ENCODE measurements at places on chromosomes 4 and X.
A peak's percentile ranks its signal among the peaks of the same experiment; 100 is the strongest.

- DNase-seq, result peak; percentile 23
Observed at GRCh38 chr4:88054901-88055300, 47.5 kb downstream of the PKD2 start.

- DNase-seq, result no peak
Observed at GRCh38 chr4:170128219-170128804, 38.6 kb upstream of the AADAT start.

DNA sequence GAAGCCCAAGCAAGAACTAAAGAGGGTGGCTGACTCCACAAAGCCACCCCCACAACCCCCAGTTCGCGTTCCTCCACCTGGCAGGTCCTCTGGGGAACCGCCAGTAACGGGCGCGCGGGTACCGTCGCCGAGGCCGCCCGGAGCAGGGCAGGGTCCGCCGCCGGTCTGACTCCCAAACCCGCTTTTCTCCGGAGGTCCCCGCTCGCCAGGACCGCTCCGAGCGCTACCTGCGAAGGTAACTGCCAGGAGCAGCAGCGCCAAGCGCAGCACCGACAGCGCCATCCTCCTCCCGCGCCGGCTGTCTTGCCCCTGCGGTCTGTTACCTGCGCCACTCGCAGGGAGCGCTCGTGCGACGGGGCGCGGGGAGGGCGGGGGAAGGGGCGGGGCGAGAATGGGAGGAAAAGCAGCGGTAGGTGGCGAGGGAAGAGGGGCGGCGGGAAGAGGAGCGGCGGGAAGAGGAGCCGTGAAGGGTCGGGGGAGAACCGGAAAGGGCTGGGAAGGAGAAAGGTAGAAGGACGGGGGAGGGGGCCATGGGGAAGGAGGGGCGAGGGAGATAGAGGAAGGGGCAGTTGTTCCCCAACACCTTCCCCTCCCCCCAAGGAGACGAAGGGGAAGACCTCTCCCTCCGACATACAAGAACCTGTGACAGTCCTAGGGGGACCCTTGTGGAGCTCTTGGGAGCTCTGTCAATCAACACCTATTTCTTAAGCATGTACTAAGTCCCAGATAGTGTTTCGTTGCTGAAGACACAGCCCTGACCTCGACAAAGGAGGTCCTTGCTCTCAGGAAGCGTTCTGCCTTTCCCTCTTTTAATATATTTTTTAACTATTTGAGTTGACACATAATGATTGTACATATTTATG is at the start of gene SPINK2:
TSS of gene SPINK2 (minus strand) at position 321 of the 863 bp plus-strand sequence. CDS start at position 282, 39 bp downstream.
- DNase-seq, result peak; percentile 73

DNA sequence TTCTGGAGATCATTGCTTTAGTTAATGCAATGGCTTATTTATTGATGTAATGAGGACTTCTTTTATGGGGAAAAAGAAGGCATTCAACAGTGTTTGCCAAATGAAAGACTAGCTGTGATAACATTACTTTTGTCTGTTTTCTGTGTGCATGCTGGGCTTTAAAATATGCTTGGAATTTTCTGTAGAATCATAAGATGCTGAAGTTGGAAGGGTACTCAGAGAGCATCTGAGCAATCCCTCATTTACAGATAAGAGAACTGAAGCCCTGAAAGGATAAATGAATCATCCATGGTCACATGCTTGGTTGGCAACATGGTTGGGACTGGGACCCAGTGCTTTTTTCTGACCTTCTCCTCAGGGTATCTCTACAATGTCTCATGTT is 31.4 kb upstream of the PITX2 start:
- DNase-seq, result no peak

DNA sequence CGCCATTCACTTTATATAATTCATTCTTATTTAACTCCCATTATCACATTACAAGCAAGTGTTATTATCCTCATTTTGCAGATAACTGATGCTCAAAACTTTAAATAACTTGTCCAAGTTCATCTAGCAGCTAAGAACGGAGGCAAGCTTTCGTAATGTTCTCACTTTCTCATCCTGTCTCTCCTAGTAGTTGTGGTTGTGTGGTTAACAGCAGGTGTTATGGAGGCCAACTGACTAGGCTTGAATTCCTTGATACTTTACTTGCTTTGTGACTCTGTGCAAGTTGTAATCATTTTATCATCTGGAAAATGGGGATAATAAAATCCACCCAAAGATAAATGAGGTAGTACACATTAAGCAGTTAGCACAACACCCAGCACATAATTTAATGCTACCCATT is 109.9 kb upstream of the PTPN13 start:
- no peak for DNase-seq

DNA sequence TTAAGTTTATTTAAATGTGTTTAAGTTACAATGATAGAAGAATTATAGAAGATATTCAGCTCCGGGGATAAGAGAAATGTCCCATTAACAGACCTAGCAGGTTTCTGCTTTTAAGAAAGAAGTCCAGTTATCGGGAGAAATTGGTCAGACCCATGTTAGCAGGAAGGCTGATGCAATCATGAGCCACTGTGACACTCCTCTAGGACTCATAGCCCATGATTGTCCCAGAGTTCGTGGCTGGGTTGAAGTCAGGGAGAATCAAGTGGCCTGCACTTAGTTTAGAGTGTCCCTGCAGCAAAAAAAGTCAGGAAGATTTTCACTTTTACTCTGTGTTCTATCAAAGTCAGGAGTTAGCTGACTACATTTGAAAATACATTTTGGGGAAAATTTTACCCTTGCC is 72.0 kb downstream of the TMEM144 start:
- peak; percentile 47 for DNase-seq
